NCI-H1417 treated with DMSO at 0.1 percent for 48 hours (cell line): ENCODE measurements at places on chromosomes 12 and 14.

GRCh38 chr12:87344699-87345098, 684.5 kb downstream of the C12orf50 start:
- DNase-seq, result no peak

GRCh38 chr12:32893458-32893857, 3.1 kb downstream of the PKP2 start:
- DNase-seq, result no peak

GRCh38 chr12:124975276-124975675, 13.7 kb downstream of the DHX37 start:
- no peak for DNase-seq

GRCh38 chr14:51674294-51675002, 22.7 kb downstream of the FRMD6 start:
- no peak for DNase-seq

DNA sequence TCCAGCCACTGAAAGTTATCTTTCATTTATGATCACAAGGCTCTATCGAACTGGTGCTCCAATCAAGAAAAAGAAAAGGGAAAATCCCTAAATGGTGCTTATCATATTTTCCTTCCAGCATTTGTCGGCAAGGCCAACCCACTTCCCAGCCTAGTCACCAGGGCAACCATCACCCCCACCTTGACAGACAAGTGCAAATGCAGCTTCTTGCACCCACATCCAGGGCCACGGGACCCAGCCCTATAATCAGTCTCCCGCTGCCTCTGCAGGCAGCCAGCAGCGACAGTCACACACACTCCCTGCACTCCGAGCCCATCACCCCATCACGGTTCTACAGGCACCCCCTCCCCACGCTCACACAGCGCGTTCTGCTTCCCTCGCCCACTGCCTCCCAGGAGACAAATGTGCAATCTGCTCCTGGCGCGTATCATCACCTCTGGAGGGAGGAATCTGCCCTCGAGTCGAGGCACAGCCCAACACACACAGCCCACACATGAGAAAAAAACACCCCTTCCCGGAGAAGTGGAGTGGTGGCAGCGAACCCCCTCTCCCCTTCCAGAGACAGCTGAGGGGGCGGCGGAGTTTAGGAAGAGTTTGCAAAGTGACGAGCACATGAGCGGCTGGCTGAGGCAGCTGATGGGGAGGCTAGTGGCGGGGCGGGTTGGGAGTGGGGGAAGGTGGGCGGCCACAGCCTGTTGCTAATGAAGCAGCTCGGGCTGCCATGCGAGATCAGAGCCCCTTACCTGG, 9.3 kb upstream of the PPP4R4 start:
- no peak for DNase-seq

DNA sequence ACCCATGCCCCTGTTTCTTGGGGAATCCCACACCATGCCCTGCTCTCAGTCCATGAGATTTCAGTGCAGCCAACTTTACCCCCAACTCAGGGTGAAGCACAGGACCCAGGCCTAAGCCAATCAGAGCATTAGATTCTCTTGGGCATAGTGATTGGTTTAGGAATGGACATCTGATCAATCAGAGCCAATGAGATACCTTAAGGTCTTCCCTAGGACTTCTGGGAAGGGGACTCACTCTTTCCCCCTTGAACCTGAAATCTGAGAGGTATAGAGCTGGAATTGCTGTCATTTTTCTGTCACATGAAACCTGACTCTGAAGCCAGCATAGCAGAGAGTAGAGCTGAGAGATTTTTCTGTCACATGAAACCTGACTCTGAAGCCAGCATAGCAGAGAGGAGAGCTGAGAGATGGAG, 127.1 kb downstream of the ZFP36L1 start:
- no peak for DNase-seq

DNA sequence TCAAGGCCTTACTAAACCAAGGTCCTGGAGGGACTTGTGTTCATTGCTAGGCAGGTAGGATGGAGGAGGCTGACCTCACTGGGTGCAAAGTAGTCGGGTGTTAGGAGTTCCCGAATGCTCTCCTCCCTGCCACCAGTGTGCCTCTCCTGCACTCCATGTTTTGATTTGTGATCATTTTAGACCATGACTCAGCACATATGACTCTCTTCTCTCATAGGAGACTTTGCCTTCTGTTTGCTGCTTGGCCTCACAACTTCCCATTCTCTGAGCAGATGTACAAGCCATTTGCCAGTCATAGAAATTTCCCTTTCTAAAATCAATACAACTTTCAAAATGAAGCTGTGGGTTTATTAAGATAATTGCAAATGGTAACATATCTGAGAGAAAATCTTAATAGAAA, 46.6 kb upstream of the LRIG3 start:
- no peak for DNase-seq

GRCh38 chr12:128077917-128078298, 189.1 kb upstream of the TMEM132C start:
- DNase-seq, result no peak

GRCh38 chr14:34093883-34094282, 143.0 kb upstream of the EGLN3 start:
- no peak for DNase-seq

- DNase-seq, result no peak
Measured at GRCh38 chr14:89227496-89227836, 189.6 kb downstream of the FOXN3 start.

DNA sequence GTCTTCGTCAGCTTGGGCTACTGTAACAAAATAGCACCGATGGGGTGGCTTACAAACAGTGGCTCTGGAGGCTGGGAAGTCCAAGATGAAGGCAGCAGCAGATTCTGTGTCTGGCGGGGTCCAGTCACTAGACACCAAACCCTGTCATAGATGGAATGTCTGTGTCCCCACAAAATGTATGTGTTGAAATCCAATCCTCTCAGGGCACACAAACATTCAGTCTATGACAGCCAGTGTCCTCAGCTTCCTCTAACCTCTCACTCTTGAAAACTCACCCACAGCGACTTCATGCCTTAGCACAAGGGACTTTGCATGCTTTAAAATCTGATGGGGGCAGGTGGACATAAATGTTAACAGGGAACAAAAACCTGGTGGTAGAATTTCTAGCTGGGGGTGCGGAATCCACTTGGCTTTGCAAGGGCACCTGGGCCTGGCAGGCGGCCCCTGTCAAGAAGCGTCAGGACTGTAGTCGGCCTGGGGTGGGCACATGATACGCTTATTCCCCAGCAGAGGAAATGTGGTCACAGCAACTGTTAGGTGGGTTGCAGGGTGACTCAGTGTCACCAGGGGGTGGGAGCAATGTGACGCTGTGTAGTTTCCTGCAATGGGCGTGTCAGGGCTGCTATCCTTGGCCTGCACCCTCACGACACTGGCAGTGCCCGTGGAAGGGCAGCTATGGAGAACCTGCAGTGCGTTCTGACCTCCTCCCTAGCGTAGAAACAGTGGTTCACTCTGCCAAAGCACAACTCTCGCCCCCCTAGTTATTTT, 17.7 kb downstream of the RIN3 start:
- DNase-seq, result no peak

GRCh38 chr12:89309440-89309802, 42.9 kb downstream of the DUSP6 start:
- DNase-seq, result no peak

DNA sequence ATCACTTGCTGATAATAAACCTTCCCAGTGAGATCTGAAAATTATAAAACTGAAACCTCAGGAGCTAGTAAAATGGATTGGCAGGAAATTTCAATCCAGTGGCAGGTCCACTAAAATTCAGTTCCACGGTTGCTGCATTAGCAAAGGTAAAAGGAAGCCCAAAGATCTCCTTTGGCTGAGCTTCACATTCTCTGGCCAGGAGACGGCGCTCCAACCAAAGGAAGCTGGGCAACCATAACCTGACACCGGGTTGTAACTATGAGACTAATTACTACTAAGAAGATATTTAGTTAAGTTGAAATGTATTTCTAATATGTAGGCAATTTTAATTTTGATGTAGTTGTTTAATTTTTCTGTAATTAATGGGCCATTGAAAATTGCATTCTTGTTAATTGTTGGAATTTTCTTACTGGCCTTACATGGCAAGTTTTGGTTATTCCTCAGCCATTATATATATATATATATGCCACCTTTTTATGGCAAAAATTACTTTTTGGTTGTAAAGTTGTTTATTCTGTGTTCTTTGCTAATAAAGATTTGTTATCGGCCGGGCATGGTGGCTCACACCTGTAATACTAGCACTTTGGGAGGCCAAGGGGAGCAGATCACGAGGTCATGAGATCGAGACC, 17.0 kb downstream of the OR8S1 start:
- no peak for DNase-seq

DNA sequence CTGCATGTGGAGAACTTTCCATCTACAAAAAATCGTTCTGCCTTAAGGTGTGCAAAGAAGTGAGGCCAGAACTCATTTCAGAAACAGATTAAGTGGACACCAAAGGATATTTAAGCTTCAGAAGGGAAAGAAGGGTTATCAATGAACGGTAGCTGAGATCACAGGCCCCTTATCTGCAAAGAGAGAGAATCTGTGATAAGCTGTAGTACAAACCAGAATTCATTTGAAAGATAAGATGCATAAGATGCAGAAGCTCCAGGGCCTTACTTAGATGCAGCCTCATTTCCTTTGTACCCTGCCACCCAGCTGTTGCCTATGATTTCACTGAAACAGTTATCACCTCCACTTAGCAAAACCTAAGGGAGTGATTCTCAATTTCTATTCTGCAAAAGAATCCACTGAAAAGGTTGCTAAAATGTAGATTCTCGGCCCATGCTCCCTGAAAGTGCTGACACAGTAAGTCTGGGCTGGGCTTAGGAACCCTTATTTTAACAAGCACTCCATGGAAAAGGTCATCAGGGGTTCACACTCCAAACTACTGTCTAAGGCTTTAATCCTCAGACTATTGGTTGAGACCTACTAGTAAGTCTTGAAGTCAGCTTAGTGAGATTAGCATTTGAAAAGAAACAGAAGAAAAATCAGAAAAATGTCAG, 64.8 kb downstream of the HELB start:
- DNase-seq, result no peak
